CD4-positive, alpha-beta T cell treated with Interleukin-21 for 1 hour (primary cell): ENCODE measurements at places on chromosomes 16 and 17.

DNA sequence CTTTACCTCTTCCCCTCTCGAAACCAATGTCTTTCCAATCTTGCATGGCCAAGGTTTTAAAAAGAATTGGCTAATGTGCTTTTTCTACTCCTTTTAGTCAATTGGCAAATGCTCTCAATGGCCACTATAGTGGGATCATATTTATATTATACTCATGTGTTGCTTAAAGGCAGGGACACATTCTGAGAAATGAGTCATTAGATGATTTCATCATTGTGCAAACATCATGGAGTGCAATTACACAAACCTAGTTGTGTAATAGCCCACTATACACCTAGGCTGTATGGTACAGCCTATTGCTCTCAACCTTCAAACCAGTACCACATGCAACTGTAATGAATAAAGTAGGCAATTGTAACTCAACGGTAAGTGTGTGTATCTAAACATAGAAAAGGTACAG lies 180.9 kb downstream of the HS3ST3A1 start:
- DNase-seq, result no peak

- no peak for DNase-seq
Measured at GRCh38 chr16:12300490-12300889, 324.0 kb downstream of the SNX29 start.

GRCh38 chr16:83185902-83186301 lies 559.1 kb downstream of the CDH13 start:
- no peak for DNase-seq

GRCh38 chr17:6070913-6071511 lies 833 bp downstream of the WSCD1 start:
- DNase-seq, result no peak

DNA sequence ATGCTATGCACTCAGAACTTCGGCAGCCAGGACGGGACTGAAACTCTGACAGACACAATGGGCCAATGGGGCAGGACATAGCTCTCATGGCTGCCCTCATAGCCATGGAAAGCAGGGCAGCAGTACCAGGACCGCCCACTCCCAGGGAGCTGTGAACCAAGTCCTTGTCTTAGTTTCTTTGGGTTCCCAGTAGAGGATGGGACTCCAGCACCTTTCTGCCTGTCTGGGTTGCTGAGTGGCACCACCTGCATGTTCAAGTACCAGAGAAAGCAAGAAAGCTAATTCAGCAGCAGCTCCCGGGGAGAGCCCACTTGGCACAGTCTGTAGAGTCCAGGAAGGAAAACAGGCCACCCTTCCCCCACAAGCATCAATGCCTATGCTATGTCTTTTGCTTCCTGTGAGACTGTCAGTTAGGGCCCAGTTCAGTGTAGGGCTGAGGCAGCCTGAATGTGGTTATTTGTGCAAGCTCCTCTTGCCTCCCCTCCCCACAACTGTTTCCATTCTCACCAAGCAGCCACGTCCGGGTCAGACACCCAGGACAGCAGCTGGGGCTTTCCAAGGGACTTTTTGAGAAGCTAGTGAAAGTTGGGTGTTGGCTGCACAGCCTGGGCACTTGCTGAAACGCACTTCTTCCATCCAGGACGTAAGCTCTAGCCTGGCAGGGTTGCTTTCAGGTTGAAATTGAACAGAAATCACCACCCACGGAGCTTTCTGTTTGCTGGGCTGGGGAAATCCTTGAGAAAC lies 7.8 kb downstream of the SUPT4H1 start:
- peak; percentile 95 for DNase-seq

GRCh38 chr17:59342681-59343131 lies 11.3 kb downstream of the YPEL2 start:
- DNase-seq, result no peak
